ENCODE measurements at places on chromosomes 2 and 18.

GRCh38 chr2:171348056-171348455, 85.7 kb downstream of the METTL8 start:
- DNase-seq: no peak

DNA sequence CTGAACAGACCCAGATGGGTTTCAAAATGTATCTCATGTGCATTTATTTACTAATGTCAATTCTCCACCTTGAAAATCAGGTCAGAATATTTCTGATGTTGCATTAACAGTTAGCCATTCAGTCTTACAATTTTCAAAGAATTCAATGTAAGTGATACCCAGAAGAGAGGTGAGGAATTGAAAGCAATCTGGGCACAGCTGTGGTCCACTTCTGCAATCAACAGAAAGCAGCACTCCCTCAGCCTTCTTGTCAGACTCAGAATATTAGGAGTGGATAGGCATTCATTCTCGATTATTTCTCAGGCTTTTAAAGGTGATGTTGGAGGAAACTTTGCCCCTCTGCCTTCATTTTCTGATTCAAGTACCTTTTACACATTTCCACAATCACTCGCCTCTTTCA, 15.7 kb downstream of the CCL20 start:
- no peak for DNase-seq

- no peak for DNase-seq
Measured at GRCh38 chr2:16978301-16978700, 312.7 kb upstream of the CYRIA start.

GRCh38 chr2:160140471-160140870, 59.6 kb downstream of the ITGB6 start:
- no peak for DNase-seq

GRCh38 chr2:401019-401679, 113.3 kb upstream of the ALKAL2 start:
- no peak for DNase-seq
